ENCODE measurements at places on chromosomes 2 and 18. TPM values are rescaled to one million over a fixed set of nuclear protein-coding genes. Genes with fewer than 3 reads are reported as not detected.

The ZNF385B gene
- total RNA-seq = not detected

The COBLL1 gene
- 2.2 TPM for total RNA-seq

The MAP2 gene
- total RNA-seq = 0.82 TPM

The PID1 gene
- total RNA-seq = 11.4 TPM

The CFC1 gene
- not detected for total RNA-seq

The BOLL gene
- total RNA-seq = not detected

The SLC9A2 gene
- total RNA-seq = not detected

The ERMN gene
- total RNA-seq = not detected

The LRP2 gene
- total RNA-seq = not detected

The STARD6 gene
- not detected for total RNA-seq

The ZNF396 gene
- total RNA-seq = 1.6 TPM

The DOCK10 gene
- total RNA-seq = 1.3 TPM

The CLHC1 gene
- 5.6 TPM for total RNA-seq

The IL1B gene
- 0.82 TPM for total RNA-seq

The PARD3B gene
- total RNA-seq = 19.1 TPM

The C2orf68 gene
- 11.3 TPM for total RNA-seq

The PHLPP1 gene
- total RNA-seq = 2.3 TPM

The OR6B3 gene
- total RNA-seq = not detected

The TCF7L1 gene
- 2.0 TPM for total RNA-seq

The GTF3C2 gene
- total RNA-seq = 19.6 TPM

The ARHGAP28 gene
- total RNA-seq = 7.0 TPM

The B3GNT7 gene
- total RNA-seq = not detected

The EML6 gene
- total RNA-seq = 0.75 TPM

The COLEC12 gene
- 49.6 TPM for total RNA-seq

The CETN1 gene
- total RNA-seq = not detected

The PROKR1 gene
- not detected for total RNA-seq

The DSG1 gene
- total RNA-seq = not detected

The SERPINB5 gene
- total RNA-seq = not detected

The SERPINB10 gene
- total RNA-seq = not detected

The C18orf54 gene
- total RNA-seq = 0.70 TPM

The OSBPL6 gene
- 0.98 TPM for total RNA-seq

The ACSL3 gene
- total RNA-seq = 23.9 TPM

The NR4A2 gene
- not detected for total RNA-seq

The MYOM1 gene
- 0.98 TPM for total RNA-seq

The DPY30 gene
- total RNA-seq = 40.0 TPM

The SLC30A3 gene
- total RNA-seq = 0.38 TPM

The PRKCE gene
- 9.9 TPM for total RNA-seq

The NTSR2 gene
- not detected for total RNA-seq

The SGPP2 gene
- not detected for total RNA-seq

The IL1RL1 gene
- total RNA-seq = 2.0 TPM

Data from smooth muscle cell of the coronary artery (primary cell).